Mesothelial cell of epicardium (in vitro differentiated cells): ENCODE measurements at places on chromosomes 3 and 15. TPM values are rescaled to one million over a fixed set of nuclear protein-coding genes. Genes with fewer than 3 reads are reported as not detected.

DNA sequence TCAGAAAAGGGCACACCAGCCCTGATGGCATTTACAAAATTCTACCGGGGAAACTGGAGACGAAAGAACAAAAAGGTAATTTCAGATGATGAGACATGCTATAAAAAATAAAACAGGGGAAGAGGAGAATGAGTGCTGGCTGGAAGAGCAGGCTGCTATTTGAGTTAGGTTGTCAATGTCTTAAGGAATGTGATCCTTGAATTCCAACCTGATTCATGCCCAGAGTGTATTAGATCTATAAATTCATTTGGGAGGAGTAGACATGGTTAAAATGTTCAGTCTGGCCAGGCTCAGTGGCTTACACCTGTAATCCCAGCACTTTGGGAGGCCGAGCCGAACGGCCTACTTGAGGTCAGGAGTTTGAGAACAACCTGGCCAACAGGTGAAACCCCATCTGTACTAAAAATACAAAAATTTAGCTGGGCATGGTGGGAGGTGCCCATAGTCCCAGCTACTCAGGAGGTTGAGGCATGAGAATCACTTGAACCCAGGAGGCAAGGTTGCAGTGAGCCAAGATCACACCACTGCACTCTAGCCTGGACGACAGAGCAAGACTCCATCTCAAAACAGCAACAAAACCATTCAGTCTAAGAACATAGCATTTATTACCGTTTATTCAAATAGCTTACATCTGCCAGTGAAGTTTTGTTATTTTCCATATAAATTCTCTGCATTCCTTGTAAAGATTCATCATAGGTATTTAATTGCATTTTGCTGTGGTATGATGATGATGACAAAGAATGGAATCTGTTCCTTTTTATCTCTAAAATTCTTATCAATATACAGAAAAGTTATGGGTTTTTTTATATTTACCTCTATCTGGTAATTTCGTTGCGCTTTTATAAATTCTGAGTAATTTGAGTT lies 126.7 kb upstream of the NR2E3 start:
- no peak for DNase-seq

- DNase-seq = no peak
These were observed 102.1 kb downstream of the RFTN1 start for GRCh38 chr3:16411441-16411840.

- no peak for DNase-seq
These were observed 479 bp downstream of the LRRC2 start for GRCh38 chr3:46565607-46566039.

GRCh38 chr3:12961007-12961696 lies 112.1 kb downstream of the IQSEC1 start:
- DNase-seq = no peak

DNA sequence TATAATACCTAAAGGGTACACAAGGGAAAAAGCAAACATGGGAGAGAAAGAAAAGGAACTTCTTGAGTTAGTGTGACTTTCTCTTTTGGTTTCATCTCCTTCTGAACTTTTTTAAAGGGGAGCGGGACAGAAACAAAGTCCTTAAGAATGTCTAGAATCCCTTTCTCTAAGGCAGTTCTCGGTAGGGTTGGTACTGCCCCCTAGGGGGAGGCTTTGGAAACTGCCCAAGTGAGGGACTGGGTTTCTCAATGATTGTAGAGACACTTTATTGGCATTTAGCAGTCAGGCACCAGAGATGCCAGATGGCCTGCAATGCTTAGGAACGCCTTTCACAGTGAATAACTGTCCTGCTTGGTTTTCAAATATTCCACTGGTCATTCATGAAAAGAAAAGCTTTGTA lies 172.7 kb downstream of the WDR72 start:
- DNase-seq = peak; percentile 43

Gene CAV3
- not detected in 3 replicates for total RNA-seq

DNA sequence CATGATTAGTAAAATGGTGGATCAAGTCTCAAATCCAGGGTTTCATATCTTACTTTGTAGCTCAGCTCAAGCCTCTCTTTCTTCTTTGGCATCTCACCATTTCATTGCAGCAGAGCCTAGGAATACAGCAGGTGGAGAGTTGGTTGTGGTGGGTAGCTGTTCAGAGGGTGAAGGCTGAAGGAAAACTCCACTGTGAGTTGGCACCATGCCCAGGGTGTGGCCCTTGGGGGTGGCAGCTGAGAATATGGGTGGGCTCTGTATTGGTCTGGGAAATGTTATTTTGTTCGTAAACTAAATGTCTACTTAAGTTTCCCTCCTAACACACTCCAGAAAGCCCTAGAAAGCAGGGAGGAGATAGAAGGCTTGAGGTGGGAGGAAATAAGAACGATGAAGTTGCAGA lies 1.7 kb upstream of the MAP1A start:
- no peak for DNase-seq

DNA sequence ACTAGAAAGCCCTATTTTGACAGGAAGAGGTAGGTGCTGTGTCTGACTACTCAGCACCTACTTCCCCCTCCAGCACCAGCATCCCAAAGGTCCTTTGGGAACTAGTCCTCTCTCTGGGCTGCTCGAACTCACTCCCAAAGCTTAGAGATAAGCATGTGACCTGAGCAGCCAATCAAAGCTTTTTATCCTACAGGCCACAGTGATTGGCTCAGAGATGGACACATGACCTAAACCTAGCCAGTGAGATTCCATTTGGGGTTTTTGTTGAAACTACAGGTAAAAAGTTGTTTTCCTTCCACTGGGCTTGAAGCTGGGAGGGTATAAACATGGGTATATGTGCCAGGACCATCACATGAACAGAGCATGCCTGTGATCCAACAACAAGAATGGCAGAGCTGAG lies 186.5 kb upstream of the PPP2R3A start:
- DNase-seq = no peak

- DNase-seq = no peak
These were observed 72.2 kb downstream of the KLF13 start for GRCh38 chr15:31398677-31399301.

Gene ADAMTS7
- total RNA-seq = 98.7 to 101 TPM (median 99.2 TPM) in 3 replicates

DNA sequence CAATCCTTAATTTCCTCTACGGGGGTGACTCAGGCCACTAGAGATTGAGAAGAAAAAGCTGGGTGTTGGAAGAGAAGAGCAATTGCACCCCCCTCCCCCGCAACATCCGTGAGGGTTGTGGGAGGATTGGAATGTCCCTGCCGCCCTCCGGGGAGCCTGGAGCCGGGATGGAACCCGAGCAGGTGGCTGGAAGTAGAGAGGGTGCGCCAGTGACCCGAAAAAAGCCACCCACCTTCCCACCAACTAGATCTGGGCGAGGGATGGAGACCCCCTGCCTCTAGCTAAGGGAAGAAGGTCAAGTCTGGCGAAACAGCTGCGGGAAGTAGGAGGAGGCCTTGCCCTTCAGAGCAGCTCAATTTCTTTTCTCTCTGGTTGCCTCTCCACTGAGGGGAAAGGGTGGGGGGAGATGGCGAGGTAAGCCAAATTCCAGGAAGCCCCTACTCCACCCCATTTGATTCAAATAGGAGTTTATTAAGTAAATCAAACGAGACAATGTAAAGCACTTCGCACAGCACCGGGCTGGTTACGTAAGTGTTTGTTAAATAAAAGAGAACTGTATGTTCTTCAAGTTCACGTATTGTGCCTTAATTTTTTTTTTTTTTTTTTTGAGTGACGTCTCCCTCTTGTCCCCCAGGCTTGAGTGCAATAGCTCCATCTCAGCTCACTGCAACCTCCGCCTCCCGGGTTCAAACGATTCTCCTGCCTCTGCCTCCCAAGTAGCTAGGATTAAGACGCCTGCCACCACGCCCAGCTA lies 1.1 kb upstream of the WWTR1 start:
- peak; percentile 72 for DNase-seq

Gene PLIN1
- 0.27 to 0.58 TPM (median 0.31 TPM) in 3 replicates for total RNA-seq

Gene CYP1A2
- total RNA-seq = 0.09 TPM in 1 of 3 replicates, not detected in the others

- no peak for DNase-seq
These were observed 51.8 kb downstream of the ATP8B4 start for GRCh38 chr15:50067254-50067653.

DNA sequence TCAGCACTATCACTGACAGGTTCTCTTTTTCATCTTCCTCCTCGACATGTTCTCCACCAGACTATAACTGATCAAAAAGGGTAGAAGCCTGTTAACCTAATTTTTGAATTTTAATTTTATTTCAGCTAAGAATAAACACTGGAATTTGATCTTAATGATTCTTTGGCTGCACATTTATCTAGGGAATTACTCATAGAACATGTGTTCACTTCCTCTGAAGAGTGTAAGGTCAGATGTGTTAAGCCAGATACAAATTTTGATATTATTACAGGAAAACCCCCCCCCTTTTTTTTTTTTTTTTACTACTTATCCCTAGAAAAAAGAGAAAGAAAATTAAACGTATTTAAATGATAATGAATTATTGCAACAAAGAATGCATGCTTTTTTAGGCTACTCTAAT lies 15.0 kb downstream of the DCBLD2 start:
- no peak for DNase-seq

DNA sequence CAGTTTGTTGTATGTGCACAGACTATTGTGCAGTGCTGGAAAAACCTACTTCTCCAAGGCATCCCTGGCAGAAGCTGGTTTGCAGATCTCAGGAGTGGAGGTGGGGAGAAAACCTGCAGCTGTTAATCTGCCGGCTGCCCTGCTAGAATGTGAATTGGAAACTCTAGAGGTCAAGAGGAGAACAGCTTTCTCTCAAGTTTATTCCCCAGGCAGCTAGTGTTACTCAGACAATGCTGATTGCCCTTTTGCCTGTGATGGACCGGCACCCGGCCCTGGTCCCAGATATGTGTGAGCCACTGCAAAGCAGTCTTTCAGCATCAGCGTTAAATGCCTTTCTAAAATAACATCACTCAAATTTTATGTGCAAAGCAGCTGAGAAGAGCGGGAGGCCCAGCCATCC lies 129.7 kb upstream of the TPM1 start:
- no peak for DNase-seq

Gene MTHFS
- total RNA-seq = 12.5 to 14.8 TPM (median 13.7 TPM) in 3 replicates

- DNase-seq = peak; percentile 71
These were observed 1.4 kb upstream of the ROBO2 start for GRCh38 chr3:77038468-77038929.

- DNase-seq = no peak
These were observed 27.4 kb upstream of the SRGAP3 start for GRCh38 chr3:9276761-9277370.

DNA sequence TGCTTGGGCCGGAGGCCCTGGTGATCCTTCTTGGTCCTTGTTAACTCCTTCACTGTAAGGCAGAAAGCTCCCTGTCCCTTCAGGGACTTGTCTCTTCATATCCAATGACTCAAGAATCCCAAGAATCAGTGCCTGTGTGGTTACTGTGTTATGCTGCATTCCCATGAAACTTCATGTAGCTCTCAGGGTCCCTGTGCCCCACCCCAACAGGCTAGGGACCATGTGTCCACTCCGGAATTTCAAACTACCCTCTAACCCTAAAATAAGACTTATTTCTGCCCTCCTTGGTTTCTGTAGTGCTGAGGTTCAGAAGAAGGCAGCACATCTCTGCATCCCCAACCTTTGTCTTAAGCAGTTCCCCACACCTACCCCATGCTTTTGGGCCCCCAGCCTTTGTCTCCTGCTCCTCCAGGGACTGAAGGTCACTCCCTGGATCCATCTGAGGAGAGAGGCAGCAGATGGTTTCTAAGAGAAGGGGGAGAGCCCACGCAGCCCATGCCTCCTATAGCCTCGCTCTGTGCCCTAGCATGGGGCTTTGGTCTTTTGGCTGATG lies 531 bp upstream of the MAP1A start:
- DNase-seq = no peak

DNA sequence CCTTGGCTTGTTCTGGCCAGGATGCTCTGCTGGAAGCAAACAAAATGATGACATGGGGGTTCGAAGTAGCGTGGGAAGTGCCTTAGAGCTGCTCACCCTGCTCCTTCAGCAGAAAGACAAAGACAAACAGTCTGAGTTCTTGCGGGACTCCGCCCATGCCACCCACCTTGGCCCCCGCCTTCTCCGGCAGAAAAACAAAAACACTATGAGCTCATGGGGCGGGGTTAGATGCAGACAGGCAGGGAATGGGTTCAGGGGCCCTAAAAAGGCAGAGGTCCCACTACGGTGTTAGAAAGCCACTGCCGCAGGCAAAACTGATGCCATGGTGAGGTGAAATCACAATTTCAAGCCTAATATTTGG lies 9.7 kb upstream of the NCKIPSD start:
- DNase-seq = no peak

GRCh38 chr3:55105647-55106046 lies 177.8 kb upstream of the LRTM1 start:
- no peak for DNase-seq

Gene COL7A1
- total RNA-seq = 14.1 to 19.2 TPM (median 15.0 TPM) in 3 replicates

- no peak for DNase-seq
These were observed 62.4 kb upstream of the MEF2A start for GRCh38 chr15:99503411-99503810.

Gene SERPINI1
- 5.2 to 6.1 TPM (median 5.8 TPM) in 3 replicates for total RNA-seq

DNA sequence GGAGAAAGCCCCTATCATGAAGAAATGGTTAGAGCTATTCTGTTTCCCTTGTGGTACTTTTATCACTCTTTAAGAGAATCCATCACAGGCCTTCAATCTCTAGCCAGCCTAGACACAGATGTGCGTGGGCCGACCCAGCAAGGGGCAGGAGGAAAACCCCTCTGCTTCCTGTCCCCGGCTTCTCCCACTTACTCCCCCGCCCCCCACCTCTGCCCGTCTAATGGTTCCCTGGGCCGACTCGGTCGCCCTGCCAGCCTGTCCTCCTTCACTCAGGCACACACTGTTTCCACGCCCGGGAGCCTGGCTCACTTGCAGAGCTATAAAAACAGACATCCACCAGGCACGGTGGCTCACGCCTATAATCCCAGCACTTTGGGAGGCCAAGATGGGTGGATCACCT lies 58.3 kb upstream of the TFRC start:
- no peak for DNase-seq

- DNase-seq = no peak
These were observed 180.0 kb upstream of the SMAD3 start for GRCh38 chr15:66885281-66885915.

- no peak for DNase-seq
These were observed at the start of gene DLL4 for GRCh38 chr15:40928821-40929659. DLL4 (plus strand) TSS chr15:40929340; CDS start chr15:40929669, 329 bp downstream.

DNA sequence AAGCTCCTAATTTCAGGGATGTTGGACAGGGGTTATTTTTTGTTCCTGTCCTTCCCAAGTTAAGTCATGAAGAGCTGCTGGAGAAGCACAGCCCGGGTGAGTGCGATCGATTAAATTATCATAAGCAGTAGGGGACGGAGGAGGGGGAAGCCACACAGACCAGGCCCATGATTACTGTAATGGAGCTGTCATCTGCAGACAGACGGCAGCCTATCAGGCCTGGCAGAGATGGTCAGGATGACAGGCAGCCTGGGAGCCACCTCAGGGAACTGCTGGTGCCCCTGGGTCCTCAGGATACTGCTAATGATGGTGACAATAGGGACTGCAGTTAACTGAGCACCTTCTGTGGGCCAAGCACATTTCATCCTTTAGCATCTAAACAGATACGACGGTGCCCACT lies 147.7 kb downstream of the RAB11A start:
- no peak for DNase-seq

- no peak for DNase-seq
These were observed 595.4 kb downstream of the CADM2 start for GRCh38 chr3:85554153-85554552.

- DNase-seq = no peak
These were observed 11.4 kb upstream of the SNRPA1 start for GRCh38 chr15:101306341-101307047.

Gene DNASE1L3
- total RNA-seq = 0.22 to 0.72 TPM (median 0.53 TPM) in 3 replicates

- no peak for DNase-seq
These were observed 48.4 kb upstream of the TJP1 start for GRCh38 chr15:29870495-29871151.

- no peak for DNase-seq
These were observed 125.5 kb upstream of the TRIM42 start for GRCh38 chr3:140552403-140552802.

Gene TEX55
- not detected in 3 replicates for total RNA-seq
